ENCODE measurements at places on chromosomes 4 and X.

GRCh38 chr4:74933562-74934015, 673 bp downstream of the PARM1 start:
- peak; percentile 50 for DNase-seq

- DNase-seq = no peak
Measured at GRCh38 chr4:25100021-25100555, 60.2 kb downstream of the SEPSECS start.

DNA sequence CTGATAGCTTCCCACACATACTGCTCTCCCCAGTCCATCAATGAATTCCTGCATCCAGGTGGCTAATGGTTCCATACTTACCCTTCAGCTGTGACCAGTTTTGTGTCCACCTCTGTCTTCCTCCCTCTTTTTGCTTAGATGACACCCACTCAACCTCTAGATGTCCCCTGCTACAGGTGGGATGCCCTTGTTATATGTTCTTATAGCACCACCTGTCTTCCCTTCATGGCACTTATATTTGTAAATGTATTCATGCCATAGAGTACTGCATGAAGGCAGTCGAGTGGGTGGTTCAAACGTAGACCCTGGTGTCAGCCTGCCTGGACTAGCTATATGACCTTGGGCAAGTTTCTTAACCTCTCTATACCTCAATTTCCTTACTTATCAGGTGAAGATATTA, 6.5 kb upstream of the USP46 start:
- no peak for DNase-seq

DNA sequence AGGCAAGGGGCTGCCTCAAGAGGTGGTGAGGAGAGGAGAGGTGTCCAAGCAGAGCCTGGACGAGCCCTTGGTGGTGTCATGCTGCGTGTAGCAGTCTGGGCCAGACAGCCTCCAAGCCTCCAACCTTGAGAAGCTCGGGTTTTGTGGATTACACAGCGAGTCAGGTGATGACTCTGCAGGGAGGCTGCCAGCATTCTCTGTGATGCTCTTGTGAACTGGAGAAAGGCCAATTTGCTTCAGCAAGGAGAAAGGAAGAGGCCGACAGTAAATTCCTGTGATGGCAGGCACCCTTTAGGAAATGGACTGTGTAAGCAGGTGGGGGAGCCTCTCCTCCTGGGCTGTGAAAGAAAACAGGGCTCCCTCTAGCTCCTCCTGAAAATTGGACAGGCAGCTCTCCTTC, 36.0 kb upstream of the CD99L2 start:
- no peak for DNase-seq

DNA sequence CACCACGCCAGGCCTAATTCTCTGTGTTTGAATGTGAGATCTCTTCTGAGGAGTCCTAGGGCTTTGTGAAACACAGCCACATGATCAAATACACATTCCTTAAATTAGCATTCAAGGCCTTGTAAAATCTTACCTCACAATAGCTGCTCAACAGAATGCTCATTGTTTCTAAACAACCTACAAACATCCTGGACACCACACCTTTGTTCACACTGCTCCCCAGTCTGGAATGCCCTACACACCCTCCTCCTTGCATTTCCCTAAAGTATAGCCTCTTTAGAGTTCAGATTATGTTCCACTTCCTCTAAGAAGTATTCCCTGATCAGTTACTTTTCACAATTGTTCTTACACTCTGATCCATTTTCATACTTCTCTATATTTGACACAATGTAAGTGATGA, 110.6 kb downstream of the AGTR2 start:
- DNase-seq = no peak

DNA sequence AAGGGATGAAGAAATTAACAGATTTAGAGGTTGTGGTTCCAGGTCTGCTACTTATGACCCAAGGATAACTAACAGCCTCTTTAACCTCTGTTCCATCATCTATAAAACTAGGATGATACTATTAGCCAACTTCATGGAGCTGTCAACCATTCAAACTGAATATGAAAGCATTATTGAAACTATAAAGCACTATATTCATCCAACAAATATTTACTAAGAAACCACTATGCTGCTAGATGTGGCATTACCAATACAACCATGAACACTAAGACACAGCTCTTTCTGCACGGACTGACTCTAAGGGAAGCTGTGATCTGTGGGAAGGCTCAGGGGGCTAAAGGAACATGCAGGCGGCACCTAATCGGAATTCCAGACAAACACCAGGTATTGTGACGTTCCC, 66.0 kb downstream of the APBB2 start:
- DNase-seq = no peak

DNA sequence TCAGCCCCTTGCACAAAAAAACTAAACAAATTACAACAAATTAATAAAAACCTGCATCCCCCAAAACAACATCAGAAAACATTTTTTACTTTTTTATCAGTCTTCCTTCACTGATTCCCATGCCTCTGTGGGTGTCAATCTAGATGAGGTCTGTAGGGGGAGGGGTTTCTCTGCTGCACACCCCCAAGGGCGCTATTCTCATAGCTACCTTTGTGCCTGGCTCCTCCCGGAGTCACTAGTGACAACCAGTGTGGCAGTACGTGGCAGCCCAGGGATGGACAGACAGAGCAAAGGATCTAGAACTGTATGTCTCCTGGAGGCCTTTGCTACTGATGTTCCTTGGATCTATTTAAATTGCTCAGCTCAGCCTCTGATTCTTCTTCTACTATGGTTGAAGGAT, 228.1 kb upstream of the ANXA3 start:
- DNase-seq = no peak

GRCh38 chr4:22688236-22688635, 4.5 kb upstream of the GBA3 start:
- DNase-seq = no peak

GRCh38 chr4:175970724-175971123, 94.9 kb upstream of the WDR17 start:
- DNase-seq = no peak

- no peak for DNase-seq
Measured at GRCh38 chr4:14582677-14583076, 419.6 kb upstream of the CPEB2 start.

- DNase-seq = no peak
Measured at GRCh38 chrX:29299684-29300083, 712.4 kb downstream of the IL1RAPL1 start.

- DNase-seq = no peak
Measured at GRCh38 chr4:95114521-95114920, 356.8 kb downstream of the BMPR1B start.

DNA sequence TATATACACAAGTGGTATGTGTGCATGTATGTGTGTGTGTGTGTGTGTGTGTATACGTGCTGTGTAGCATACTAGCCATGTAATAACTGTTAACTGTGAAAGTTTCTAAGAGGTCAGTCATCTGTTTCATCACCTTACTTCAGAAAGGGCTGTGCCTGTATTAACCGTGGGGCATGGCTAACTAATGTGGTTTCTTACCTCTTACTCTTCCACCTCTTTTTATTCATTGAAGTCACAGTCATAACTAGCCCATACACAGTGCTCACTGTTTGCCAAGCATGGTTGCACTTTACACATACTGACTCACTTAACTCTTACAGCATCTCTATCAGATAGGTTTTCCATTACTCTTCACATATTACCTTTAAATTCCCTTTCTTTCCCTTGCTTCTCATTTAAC, 23.7 kb upstream of the LRAT start:
- no peak for DNase-seq

GRCh38 chrX:84415140-84415539, 87.1 kb downstream of the HDX start:
- DNase-seq = no peak

- no peak for DNase-seq
Measured at GRCh38 chr4:112637552-112637866, 566 bp downstream of the LARP7 start.

GRCh38 chrX:8453611-8454010, 11.0 kb upstream of the VCX3B start:
- DNase-seq = no peak

DNA sequence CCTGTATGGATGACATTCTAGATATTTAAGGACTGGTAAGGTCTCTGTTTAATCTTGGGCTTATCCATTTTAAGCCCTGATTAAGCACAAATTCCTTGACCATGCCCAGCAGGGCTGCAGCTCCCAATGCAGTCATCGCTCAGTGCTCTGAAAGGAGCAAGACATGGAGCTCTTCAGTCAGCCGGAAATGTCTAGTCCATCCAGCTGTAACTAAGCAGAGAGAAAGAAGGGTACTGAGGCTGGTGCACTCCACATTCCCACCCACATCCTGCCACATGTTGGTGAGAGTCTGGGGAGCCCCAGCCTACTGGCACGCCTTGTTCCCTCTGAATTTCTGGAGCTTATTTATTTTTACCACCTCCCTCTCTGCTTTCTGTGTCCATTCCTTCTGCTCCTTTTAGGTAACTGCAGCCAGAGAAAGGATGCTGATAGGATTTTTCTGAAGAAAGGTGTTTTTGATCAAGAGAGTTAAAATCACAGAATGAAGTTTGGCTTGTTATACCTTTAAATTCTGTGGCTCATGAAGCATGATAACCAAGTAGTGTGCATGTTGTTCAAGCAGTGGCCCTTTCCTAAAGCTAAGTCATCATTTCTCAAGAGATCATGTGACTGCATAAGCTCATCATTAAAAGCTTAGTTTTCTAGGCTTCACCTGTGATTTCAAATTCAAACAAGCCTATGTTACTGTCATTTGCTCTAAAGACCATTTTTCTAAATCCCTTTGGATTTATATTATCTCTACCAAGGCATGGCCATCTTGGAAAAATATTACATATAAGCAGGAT, 74.0 kb downstream of the GALNT7 start:
- no peak for DNase-seq

GRCh38 chr4:62627671-62628070, 1427.5 kb downstream of the ADGRL3 start:
- DNase-seq = no peak

GRCh38 chr4:113436360-113436759, 325.2 kb downstream of the CAMK2D start:
- DNase-seq = no peak

DNA sequence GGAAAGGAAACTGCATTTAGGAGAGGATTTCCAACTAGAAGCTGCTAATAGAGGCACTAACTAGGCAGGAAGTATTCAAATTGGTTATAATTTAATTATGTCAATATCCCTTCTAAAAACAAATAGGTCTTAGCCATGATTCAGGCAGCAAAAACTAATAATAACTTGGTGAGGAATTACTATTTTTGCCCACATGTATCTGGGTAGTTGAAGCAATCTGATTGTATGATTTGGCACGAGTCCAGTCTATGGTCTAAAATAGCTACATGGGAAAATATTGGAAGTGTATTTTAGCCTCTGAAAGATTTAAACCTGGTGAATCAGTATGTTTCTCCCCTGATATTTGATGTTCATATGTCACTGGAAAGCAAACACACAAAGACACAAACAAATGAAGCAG, 62.2 kb downstream of the MFAP3L start:
- DNase-seq = no peak

- DNase-seq = no peak
Measured at GRCh38 chr4:176448761-176449160, 129.0 kb downstream of the SPCS3 start.

DNA sequence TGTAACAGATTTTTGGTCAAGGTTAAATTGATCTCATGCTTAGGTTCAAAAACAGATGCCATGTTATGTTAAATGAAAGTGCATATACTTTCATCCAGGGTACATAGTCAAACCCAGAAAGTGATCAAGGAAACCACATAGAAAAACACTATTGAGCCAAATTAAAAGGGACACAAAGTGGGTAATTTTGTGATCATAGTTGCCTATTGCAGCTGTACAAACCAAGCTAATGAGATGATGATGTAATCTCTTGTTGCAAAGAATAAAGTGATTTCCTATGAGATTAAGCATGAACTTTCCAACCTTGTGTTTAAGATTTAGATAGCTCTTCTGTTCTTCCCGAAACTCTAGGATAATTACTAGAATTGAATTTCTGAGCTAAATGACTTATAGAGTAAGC, 20.2 kb upstream of the LIMCH1 start:
- no peak for DNase-seq

GRCh38 chrX:139542652-139543051, 12.1 kb downstream of the F9 start:
- DNase-seq = no peak

DNA sequence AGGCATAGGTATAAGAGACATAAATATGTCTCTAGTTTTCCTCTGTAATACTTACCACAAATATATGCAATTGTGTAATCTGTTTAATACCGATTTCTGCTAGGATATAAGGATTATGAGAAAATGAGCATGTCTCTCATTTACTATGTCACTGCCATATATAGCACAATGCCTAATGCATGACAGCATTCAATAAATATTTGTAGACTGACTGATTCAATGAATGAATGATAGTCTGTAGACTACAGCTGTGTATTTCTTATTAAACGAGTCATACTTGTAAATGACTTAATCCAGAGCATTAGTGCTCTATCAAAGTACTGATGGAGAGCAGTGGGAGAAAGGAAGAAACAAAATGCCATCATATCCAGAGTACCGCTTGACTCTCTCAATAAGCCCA, 175.6 kb downstream of the PPP3CA start:
- DNase-seq = no peak

GRCh38 chr4:27068151-27068867, 207.7 kb downstream of the STIM2 start:
- DNase-seq = no peak

GRCh38 chr4:169640261-169640870, 20.0 kb downstream of the CLCN3 start:
- no peak for DNase-seq

GRCh38 chrX:97524340-97524739, 640.6 kb downstream of the RPA4 start:
- DNase-seq = no peak

GRCh38 chr4:161359491-161359890, 804.3 kb downstream of the FSTL5 start:
- no peak for DNase-seq

GRCh38 chr4:89645482-89645881, 191.5 kb downstream of the SNCA start:
- DNase-seq = no peak

- no peak for DNase-seq
Measured at GRCh38 chrX:123310112-123310511, 126.0 kb downstream of the GRIA3 start.

GRCh38 chr4:77194989-77195388, 38.0 kb downstream of the CCNG2 start:
- DNase-seq = no peak

DNA sequence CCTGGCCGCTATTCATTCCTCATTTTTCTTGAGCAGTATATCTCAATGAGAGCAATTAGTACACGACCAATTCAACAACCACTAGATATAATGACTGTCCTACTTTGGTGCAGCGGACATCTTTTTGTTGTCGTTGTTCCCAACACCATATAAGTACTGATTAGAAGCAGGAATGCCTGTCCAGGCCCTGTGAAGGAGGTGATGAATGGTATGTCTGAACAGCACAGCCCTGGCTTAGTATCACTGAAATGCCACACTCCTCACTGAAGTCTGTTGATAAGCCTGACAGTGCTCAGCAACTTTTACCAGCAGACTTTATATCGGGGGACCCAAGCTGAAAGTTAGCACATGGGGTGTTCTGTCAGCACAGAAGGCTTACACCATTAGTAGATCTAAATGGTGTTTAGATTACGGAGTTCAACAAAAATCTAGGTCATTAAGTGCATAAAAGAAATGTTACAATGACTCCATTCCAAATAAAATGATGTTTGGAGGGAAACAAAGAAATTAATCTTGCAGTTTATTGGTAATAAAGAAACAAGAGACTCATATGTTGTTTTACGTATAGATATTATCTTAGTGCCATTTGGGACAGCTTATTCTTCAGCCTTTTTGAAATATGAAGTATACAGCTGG, 228.3 kb upstream of the TTC29 start:
- no peak for DNase-seq
